D721Med (cell line): ENCODE measurements at places on chromosomes 12 and 14.

DNA sequence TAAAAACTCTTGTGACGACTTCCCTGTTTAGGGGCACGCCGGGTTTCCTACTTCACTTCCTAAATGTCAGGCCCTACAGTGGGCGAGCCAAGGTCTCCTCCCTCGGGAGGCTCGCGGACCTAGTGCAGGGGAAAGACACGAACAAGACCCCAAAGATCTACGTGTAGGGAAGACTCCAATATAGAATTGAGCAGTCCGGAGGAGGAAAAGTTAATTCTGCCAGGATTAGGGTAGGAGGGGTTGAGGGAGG lies 564 bp downstream of the ATXN3 start:
- no peak for DNase-seq

- no peak for DNase-seq
These were observed 107.0 kb downstream of the ADAMTS20 start for GRCh38 chr12:43444940-43445564.

DNA sequence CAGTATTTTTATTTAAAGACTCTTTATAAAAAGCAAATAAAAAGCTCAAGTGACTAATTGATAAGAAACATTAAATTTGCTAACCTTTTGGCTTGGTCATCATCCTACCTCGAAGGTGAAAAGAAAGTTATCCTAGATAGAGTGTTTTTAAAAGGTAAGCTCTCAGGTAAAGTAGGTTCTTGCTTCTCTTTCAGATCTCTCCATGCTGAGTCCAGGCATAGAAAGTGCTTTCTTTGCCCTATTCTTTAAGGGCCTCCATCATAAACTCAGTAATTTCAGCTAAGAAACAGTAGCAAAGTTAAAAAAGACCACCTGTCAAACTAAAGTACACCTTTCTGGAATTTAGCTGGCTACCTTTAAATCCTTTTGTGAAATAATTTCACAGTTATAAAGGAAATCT lies 20.6 kb upstream of the ANHX start:
- DNase-seq, result no peak

DNA sequence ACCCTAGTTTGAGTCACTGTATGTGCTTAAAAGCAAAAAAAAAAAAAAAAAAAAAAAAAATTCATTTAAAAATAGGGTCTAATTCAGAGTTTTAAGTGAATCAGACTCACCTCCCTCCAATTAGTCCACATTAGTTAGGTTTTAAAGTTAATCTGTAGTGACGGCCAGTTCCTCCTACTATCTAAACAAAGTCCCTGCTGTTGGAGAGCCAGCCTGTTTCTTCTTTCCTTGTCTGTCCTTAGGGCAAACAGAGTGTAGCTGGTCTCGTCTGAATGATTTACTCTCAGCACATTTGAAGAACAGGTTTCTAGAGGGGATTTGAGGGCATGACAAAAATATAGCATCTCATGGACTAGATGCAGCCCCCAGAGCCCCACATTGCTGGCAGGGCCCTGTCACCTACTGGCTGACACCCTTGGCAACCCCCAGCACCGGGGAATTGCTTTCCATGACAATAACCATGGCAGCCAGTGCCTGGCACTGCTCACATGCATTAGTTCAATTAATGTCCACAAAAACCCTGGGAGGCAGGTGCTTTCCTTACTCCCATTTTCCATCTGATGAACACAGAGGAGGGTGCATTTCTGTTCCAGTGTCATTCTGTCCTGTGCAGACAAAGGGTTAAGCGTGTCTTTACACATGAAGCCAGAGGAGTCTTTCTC lies 138.3 kb downstream of the PLXNC1 start:
- DNase-seq, result no peak

DNA sequence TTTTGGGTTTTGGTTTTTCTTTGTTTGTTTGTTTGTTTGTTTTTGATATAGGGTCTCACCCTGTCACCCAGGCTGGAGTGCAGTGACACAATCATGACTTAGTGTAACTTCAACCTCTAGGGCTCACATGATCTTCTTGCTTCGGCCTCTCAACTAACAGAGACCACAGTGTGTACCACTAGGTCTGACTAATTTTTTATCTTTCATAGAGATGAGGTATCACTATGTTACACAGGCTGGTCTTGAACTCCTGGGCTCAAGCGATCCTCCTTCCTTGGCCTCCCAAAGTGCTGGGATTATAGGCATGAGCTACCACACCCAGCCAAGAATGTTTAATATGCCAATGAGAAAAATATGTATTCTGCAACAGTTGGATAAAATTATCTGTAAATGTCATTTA lies 29.6 kb upstream of the USP15 start:
- DNase-seq, result no peak

DNA sequence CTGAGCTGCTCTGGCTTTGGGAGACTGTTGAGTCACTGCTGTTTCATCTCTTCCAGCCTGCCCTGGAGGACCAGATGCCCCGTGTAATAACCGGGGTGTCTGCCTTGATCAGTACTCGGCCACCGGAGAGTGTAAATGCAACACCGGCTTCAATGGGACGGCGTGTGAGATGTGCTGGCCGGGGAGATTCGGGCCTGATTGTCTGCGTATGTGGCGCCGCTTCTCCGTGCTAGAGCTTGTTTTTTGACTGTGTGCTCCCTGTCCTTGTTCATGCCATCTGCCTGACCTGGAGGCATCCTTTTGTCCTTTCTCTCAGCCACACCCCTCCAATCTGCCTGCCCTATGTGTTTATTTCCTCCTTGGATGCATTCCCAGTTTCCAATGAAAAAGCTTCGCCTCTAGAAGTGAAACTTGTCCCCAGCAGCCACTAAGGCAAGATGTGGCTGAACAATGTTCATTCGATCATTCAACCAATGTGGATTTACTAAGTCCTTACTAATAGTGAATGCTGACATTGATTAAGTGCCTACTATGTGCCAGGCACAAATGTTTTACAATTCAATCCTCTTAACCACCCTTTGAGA lies 98.6 kb downstream of the NT5DC3 start:
- DNase-seq, result no peak

DNA sequence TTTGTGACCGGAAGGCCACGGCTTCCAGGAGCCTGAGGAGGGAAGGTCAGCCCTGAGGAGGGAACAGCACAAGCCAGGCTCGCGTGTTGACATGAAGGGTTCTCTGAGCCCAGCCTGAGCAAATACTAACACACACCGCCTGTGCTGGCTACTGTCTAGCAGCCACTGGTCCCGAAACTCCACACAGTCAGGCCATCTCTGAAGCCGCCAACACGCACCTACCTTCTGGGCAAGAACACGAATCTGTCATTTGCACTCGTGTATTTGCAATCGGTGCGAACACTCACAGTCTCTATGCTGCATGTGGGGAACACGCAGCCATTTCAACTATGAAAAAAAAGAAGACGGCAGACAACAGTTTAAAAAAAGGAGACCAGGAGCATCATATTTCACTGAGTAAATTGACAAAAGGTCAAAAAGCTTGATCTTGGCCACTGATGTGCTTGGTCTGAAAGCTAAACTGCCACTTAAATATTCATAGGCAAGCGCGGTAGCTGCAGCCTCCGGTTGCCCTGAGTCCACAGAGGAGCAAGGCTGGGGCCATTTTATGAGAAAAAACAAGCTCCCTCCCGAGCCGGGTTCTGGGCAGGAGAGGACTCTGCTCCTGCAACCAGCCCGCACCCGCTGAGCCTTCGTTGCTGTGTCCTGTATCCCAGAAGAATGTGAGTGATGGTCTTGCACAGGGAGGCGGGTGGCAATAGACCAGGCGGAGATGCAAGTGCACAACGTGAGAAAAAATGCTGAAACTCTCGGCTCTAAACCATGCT lies 57.8 kb downstream of the RIMBP2 start:
- no peak for DNase-seq

DNA sequence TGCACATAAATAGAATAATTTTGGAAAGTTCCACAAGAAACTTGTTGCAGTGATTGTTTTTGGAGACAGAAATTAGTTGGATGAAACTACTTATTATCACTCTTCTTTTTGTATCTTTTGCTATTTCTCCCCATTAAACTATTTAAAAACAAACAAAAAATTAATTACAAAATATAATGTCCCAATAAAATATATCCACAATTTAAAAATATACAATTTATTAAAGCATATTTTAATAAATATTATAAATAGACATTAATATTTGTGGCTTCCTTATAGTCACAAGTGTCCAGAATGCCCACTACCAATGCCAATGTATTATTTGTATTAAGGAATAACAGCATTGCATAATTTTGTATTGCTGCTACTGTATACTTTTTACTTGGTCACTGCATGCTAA lies 52.5 kb upstream of the GCH1 start:
- no peak for DNase-seq

DNA sequence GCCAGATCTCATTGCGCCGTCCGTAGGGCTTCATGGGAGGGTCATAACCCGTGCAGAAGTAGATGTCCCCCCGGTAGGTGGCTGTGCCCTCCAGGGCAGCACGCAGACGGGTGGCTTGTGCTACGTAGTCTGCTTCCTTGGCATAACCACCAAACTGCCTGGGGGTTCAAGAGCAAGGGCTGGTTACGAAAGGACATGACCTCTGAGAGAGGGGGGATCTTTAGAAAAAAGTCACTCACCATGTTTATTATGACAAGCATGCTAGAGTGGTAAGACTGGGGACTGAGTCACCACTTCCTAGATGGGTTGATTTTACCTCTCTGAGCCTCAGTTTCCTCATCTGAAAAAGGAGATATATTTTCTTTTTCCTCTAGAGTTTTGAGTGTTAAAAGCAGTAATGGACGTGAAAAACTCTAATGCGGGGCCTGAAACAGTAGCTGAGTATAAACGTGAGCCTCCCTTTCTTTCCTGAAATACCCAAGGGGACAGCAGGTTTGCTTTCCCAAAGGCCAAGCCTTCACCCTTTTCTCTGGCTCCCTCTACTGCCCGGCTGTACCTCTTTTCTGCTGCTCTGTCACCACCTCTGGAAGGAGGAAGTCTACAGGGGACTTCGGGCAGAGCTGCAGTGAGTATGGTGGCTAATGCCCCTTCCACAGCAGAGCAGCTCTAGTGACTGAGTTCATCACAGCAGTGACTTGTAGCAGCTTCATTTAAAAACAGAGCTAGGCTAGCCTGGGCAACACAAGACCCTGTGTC lies 23.5 kb upstream of the GPRC5D start:
- DNase-seq, result no peak

DNA sequence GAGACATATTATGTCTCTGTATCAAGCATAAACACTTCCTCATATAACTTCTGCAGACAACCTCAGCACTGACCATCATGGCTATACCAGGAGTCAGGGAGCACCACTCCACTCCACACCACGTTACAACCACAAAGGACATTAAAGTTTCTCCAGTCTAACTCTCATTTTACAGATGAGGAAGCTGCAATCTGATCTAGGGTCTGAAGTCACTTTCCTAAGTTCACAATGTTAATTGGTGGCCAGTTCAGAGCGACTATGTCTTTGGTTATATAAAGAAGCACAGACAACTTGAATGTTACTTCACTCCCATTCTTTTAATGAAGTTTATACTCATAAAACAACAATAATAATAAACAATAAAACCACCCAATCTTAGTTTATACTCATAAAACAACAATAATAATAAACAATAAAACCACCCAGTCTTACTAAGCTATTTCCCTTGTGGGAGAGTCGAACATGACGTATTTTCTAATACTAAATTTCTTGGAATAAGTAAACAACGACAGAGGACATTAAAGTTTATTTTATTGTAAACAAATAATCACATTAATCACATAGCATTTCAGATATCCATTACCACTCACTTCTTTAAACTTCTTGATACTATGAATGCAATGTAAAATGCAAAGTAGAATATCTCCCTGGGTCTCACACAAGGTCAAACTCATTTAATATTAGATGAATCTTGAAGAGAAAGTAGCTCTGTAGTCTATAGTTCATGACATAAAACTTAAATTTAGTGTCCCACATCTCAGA lies 72.4 kb upstream of the SSTR1 start:
- DNase-seq, result no peak

GRCh38 chr12:116420227-116420880 lies 138.8 kb upstream of the MAP1LC3B2 start:
- no peak for DNase-seq

GRCh38 chr12:2284857-2285256 lies 232.1 kb downstream of the CACNA1C start:
- peak; percentile 54 for DNase-seq

- DNase-seq, result no peak
These were observed 11.0 kb upstream of the MGP start for GRCh38 chr12:14896521-14897169.

DNA sequence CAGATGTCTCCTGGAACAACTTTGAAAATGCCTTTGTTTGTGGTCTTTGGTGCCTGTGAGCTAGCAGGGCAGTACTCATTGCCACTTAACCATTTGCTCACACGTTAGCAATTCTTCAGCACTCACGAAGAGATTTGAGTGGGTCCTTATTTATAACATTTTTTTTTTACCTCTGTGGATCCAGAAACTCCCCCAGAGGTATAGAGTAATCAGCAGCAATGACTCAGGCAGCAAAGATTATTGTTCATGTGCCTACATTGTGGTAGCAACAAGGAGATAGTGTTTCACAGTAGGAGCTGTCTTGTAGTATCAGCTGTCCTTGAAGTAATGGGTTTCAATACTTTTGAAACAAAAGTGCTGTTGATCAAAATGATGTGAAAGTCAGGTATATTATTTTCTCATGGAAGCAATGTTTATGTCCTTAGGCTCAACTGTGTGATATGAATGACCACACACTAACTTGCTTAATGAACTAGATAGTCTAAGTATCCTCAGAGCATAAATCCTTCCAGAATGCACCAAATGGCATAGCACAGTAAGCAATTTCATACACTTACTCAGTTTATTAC lies 304.1 kb downstream of the EGLN3 start:
- no peak for DNase-seq

GRCh38 chr14:98725191-98725590 lies 546.8 kb downstream of the BCL11B start:
- DNase-seq, result no peak

DNA sequence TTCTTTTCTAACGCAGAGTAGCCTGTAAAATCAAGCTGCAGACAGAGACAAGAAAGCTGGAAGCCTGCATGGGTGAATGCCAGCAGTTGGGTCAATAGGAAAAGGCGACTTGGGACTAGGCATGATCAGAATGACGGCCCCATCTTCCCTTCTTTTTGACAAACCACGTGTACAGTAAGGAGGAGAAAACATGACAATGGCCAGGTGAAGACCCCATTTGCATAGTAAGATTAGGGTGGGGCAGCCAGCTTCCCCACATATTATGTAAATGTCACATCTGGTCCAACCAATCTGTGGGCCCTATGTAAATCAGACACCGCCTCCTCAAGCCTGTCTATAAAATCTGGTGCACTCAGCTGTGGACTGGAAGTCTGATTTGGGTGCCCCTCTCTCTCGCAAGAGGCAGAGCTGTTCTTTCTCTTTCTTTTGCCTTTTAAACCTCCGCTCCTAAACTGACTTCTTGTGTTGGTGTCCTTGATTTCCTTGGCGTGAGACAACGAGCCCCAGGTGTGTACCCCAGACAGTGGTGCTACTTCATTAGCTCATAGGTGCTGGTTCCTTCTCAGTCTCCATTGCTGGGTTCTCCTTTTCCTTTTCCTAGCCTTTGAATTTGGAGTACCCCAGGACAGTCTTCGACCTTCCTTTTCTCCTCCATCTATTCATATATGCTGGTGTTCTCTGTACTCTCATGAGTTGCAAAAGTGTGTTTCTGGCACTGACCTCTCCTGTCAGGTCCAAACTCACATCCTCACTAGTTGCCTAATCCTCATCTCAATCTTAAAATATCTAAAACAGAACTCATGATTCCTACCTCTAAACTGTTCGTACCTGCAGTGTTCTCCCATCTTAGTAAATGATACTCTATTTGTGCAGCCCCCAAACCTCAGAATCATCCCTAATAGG lies 9.4 kb upstream of the DHRS7 start:
- no peak for DNase-seq

GRCh38 chr14:77314043-77314442 lies 6.6 kb downstream of the POMT2 start:
- DNase-seq, result no peak

- DNase-seq, result no peak
These were observed 44.3 kb upstream of the TRIM9 start for GRCh38 chr14:51139121-51139681.
